ENCODE measurements at places on chromosomes 3 and 15.

- no peak overlapping the region for H3K4me3 ChIP-seq
- H3K27ac ChIP-seq: no peak overlapping the region
- DNase-seq: no peak
- H3K4me1 ChIP-seq: no peaks in the 10 kb centered on the region
- peaks cover 1% of the 10 kb centered on the region for H3K27me3 ChIP-seq
- no peaks in the 10 kb centered on the region for H3K36me3 ChIP-seq
These were observed 69.4 kb upstream of the STXBP5L start for GRCh38 chr3:120838441-120839091.

DNA sequence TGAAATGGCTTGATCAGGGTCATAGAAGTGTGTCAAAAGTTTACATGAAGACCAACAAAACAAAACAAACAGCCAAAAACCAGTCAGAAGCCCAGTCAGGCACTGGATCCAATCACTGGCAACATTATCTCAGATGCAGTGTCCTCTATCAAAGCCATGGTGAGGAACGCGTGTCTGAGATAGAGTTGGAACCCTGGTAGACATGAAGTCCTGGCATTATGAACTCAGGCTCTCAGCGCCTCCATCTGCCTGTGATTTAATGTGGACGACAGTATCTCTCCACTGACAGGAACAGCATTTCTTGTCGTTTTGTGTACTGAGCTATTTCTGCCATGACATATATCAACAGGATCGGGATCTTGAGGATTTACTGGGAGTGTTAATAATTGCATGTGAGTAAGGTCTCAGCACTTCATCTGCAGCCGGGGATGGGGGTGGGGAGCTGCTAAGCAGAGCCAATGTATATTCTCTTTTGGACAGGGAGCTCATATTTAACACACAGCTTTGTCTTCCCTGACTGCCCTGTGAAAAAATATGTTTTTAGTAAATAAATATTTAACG lies 1120.0 kb downstream of the IGSF11 start:
- H3K27ac ChIP-seq: no peak overlapping the region
- no peak overlapping the region for H3K4me3 ChIP-seq
- no peaks in the 10 kb centered on the region for H3K4me1 ChIP-seq
- DNase-seq: no peak

- DNase-seq: no peak
- H3K27ac ChIP-seq: no peak overlapping the region
- no peaks in the 10 kb centered on the region for H3K36me3 ChIP-seq
- H3K27me3 ChIP-seq: no peaks in the 10 kb centered on the region
- no peak overlapping the region for H3K4me3 ChIP-seq
- no peaks in the 10 kb centered on the region for H3K4me1 ChIP-seq
These were observed 140.1 kb downstream of the STAC start for GRCh38 chr3:36520241-36521006.

- H3K36me3 ChIP-seq: no peaks in the 10 kb centered on the region
- H3K27me3 ChIP-seq: peaks cover 63% of the 10 kb centered on the region
These were observed 11.6 kb downstream of the EPB42 start for GRCh38 chr15:43209059-43209824.

GRCh38 chr3:128714887-128715491 lies 11.0 kb upstream of the RAB7A start:
- peaks cover 12% of the 10 kb centered on the region for H3K4me1 ChIP-seq
- H3K27ac ChIP-seq: no peak overlapping the region
- H3K27me3 ChIP-seq: peaks cover 13% of the 10 kb centered on the region
- DNase-seq: no peak
- H3K36me3 ChIP-seq: peaks cover 6% of the 10 kb centered on the region

GRCh38 chr3:59540696-59541095 lies 490.9 kb upstream of the CFAP20DC start:
- H3K4me1 ChIP-seq: no peaks in the 10 kb centered on the region
- H3K36me3 ChIP-seq: no peaks in the 10 kb centered on the region
- no peak for DNase-seq

DNA sequence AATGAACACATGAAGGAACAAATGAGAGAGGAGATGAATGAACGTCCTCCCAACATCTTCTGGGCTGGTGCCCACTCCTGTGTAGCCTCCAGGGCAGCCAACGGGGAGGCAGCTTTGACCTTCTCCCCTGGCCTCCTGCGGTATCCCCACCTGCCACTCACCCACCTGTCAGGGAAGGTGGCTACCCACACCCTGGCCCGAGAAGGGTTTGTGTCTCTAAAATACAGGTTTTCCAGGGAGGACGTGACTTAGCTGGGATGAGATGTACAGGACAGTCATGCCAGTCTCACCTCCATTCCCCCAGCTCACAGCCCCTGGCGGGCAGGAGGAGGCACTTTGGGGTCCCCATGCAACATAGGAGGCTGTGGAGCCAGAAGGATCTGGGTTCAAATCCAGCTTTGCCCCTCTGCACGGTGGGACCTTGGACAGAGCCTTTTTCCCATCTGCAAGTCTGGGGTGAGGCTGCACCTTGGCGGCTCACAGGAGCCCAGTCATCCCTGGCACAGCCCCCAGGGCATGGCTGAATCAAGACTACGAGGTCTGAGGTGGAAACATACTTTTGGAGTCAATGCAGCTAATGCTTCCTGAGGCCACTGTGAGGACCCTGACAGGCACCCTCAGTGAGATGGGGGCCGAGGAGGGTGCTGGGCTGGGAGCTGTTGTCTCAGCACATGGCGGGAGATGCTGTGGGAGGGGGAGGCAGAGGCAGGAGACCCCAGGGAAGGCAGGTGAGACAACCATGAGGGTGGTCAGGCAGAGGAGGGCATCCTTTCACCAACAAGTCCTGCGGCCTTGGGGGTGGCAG lies 11.1 kb upstream of the PLXND1 start:
- H3K4me1 ChIP-seq: peaks cover 22% of the 10 kb centered on the region
- DNase-seq: no peak
- no peak overlapping the region for H3K27ac ChIP-seq
- H3K27me3 ChIP-seq: peaks cover 13% of the 10 kb centered on the region

- peaks cover 31% of the 10 kb centered on the region for H3K36me3 ChIP-seq
- peak; percentile 35 for DNase-seq
- peak overlapping the region; percentile 56 for H3K27ac ChIP-seq
- peaks cover 8% of the 10 kb centered on the region for H3K4me1 ChIP-seq
- H3K4me3 ChIP-seq: peak overlapping the region; percentile 91
These were observed 665 bp downstream of the GLB1 start for GRCh38 chr3:33096093-33096868.

DNA sequence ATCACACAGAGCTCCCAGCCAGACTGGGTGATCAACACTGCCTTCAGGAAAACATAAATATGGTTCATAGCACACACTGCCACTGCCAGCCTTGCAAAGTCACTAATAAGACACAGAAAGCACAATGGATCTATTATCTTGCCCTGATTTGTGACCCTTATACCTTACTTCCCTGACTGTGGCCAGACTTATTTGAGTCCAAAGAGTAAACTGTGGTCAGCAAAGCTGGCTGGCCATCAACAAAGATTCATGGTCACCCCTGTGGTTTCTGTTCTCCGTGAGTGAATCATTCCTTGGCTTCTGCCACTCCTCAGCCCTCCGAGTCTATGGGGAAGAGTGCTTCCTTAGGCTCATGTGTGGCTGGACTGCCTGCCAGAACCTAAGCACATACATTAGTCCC lies 437.7 kb downstream of the RAP2B start:
- peak overlapping the region; percentile 64 for H3K27ac ChIP-seq
- DNase-seq: peak; percentile 86
- H3K27me3 ChIP-seq: no peaks in the 10 kb centered on the region
- H3K4me1 ChIP-seq: peaks cover 43% of the 10 kb centered on the region

DNA sequence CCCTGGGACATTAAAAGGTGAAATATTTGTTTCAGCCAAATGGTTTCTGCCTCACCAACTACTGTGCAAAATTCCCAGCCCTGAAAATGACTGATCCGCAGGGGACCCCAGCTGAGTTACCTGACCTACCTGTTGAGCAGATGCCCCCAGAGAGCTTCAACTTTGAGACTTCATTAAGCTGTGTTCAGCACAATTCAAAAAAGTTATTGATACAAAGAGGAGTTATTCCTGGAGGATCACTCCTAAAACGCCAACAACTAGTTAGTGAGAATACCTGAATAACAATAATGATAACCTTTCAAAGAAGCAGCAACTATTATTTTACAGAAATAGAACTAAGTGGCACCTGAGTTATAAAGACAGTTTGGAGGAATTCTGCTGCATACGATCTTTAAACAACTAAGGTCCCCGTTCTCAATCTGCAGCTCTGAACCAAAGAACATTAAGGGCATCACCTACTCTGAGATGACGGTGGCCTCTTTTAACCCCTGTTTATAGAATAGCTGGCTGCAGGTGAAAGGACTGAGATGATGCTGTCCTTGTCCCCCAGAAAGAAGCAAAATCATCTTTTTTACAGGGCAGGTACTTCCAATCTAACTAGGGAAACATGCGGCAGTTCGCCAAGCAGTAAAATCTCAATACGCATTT lies 659 bp downstream of the GADL1 start:
- no peak for DNase-seq
- H3K27ac ChIP-seq: no peak overlapping the region
- H3K27me3 ChIP-seq: peaks cover 43% of the 10 kb centered on the region
- no peaks in the 10 kb centered on the region for H3K36me3 ChIP-seq
- no peaks in the 10 kb centered on the region for H3K4me1 ChIP-seq
- no peak overlapping the region for H3K4me3 ChIP-seq

- no peak overlapping the region for H3K27ac ChIP-seq
- H3K27me3 ChIP-seq: no peaks in the 10 kb centered on the region
- H3K4me1 ChIP-seq: no peaks in the 10 kb centered on the region
- H3K36me3 ChIP-seq: no peaks in the 10 kb centered on the region
These were observed 407.1 kb upstream of the KCNMB2 start for GRCh38 chr3:178129109-178129508.

DNA sequence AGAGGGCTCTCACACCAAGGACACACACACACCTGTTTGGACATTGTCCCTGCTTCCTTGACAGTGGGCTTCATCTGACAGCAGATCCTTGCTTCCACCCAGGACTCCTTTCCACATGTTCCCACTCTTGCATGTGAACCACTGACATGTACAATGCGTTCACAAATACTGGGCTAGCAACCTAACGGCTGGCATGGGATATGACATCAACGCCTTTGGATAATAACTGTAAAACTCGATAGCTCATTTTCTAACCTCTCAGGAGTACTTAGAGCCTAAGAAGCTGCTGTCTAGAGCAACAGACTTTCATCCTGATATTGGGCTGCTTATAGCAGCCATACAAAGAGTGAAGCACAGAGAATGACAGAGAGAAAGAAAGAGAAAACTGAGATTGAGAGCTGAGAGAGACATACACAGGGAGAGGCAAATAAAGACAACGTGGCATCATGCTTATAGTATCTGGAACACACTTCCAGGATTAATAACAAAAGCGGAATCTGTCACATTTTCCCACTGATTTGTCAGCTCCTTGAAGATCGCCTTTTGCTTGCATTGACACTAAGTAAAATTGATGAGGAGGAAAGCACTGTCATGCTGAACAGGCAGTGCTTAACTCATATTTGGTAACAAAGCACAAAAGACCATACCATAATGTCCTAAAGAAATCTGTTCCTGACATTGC lies 1.7 kb downstream of the GUCA1C start:
- H3K4me3 ChIP-seq: no peak overlapping the region
- H3K4me1 ChIP-seq: peaks cover 14% of the 10 kb centered on the region
- no peaks in the 10 kb centered on the region for H3K27me3 ChIP-seq
- H3K27ac ChIP-seq: no peak overlapping the region
- no peak for DNase-seq

DNA sequence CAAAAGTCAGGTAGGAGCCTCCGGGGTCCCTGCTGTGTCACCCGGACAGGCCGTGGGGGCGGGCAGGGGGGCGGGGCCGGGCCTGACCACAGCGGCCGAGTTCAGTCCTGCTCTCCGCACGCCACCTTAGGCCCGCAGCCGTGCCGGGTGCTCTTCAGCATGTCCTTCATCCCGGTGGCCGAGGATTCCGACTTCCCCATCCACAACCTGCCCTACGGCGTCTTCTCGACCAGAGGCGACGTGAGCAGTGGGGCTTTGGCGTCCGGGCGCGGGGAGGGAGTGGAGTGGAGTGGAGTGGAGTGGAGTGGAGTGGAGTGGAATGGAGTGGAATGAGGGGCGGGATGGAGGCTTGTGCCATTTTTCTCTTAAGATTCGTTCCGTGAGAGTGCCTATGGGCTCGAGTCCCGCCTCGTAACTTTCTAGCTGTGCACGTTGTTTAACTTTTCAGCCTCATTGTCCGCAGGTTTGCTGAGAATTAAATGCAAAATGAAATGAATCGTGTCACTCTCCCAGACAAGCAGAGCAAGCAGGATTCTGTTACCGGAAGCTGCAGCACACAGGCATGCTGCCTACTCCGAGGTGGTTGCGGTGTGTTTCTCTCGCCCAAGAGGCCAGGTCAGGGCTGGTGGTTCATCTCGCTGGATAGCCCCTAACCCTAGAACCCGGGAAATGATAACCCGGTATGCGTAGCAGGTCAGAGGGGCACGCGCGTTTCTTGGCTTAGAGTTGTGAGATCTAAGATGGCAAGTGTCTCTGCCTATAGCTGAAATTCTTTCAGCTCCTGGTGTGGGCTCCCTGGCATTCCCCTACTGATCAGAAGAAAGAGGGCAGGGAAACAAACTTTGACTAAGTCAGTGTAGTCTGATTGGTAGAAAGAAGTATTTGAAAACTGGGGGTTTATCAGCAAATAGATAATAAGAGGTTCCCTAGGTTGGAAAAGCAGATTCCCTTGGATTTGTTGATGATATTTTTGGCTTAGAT lies at the start of gene FAH:
FAH (plus strand) TSS at position 104 of the 981 bp plus-strand sequence; CDS start at position 160, 56 bp downstream.
- no peaks in the 10 kb centered on the region for H3K27me3 ChIP-seq
- H3K4me1 ChIP-seq: peaks cover 15% of the 10 kb centered on the region
- peak within 1 kb of the TSS; percentile 74 for H3K27ac ChIP-seq
- peak; percentile 16 for DNase-seq
- H3K4me3 ChIP-seq: peak within 1 kb of the TSS; percentile 91

- no peak for DNase-seq
- H3K27me3 ChIP-seq: no peaks in the 10 kb centered on the region
- H3K4me3 ChIP-seq: no peak overlapping the region
- no peaks in the 10 kb centered on the region for H3K4me1 ChIP-seq
- H3K36me3 ChIP-seq: no peaks in the 10 kb centered on the region
These were observed 80.0 kb downstream of the MITF start for GRCh38 chr3:69819282-69819681.

DNA sequence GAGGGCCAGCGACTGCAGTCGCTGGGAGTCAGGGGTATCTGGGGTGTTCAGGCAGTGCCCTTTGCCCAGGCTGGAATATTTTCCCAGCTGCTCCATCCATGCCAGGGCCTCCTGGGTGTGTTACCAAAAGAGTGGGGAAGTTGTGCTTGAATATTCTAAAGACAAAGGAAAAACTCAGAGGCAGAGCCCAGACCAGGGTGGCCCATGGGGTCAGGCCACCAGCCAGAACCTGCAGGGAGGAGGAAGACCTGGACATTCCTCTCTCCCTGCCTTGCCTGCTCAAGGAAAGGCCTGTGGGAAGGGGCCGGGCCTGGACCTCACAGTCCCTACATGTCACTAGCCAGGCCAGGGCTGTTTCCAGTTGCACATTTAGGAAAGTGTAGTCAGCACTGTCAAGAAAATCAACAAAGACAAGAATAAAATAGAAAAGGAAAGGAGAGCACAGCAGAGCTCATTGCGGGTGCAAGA lies 16.0 kb upstream of the KLF15 start:
- H3K27me3 ChIP-seq: peaks cover 59% of the 10 kb centered on the region
- H3K4me1 ChIP-seq: no peaks in the 10 kb centered on the region
- H3K27ac ChIP-seq: no peak overlapping the region
- no peak for DNase-seq

All from Calu3 (cell line).